ENCODE measurements at places on chromosomes 16 and 17.

DNA sequence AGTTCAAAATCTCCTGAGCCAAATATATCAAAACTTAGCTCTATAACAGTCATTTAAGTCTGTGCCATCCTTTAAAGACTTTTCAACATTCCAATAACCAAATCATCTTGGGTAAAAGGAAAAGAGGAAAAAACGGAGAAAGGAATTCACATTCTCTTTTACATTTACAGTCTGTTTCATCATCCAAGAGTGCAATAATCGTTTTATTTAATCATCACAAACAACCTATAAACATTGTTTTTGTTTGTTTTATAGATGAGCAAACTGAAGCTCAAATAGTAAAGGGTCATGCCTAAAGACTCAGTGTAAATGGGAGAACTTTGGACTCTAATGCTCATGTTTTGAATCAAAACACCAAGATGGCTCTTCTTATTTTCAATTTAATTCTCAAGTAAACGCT is 252.3 kb downstream of the TOX3 start:
- no peak for DNase-seq

- no peak for DNase-seq
These were observed 130.0 kb downstream of the CYB561 start for GRCh38 chr17:63316100-63316499.

- DNase-seq = no peak
These were observed 305.0 kb downstream of the SOX9 start for GRCh38 chr17:72425794-72426168.

DNA sequence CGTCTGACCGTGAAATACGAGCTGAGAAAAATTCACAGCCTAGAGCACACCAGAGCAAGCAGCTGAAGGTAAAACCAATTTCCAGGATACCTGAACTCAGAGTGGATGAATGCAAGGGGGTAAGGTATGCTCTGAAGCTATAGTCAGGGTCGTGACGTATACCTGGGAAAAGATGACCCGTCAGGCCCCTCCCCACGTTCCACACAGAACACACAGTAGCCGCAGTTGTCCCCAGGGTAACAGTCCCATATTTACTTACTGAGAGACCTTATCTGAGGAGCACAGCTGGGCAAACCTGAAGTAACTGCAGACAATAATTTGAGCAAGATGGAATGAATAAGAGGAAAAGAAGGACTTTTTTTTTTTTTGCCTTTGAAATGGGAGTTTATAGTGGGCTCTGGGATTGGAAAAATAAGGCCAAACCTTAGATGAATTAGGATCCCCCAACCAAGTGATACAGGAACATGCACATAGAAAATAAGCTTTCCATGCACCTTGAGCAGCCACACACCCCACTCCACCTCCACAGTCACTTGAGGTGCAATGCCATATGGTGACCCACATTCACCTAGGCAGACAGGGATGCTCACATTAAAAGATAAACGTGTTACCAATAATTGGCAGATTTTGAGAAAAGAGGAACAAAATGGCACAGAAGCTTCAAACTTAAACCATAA is 38.0 kb downstream of the ABCA6 start:
- DNase-seq = no peak

GRCh38 chr16:85285681-85286065 is 173.4 kb upstream of the CIBAR2 start:
- DNase-seq = no peak

DNA sequence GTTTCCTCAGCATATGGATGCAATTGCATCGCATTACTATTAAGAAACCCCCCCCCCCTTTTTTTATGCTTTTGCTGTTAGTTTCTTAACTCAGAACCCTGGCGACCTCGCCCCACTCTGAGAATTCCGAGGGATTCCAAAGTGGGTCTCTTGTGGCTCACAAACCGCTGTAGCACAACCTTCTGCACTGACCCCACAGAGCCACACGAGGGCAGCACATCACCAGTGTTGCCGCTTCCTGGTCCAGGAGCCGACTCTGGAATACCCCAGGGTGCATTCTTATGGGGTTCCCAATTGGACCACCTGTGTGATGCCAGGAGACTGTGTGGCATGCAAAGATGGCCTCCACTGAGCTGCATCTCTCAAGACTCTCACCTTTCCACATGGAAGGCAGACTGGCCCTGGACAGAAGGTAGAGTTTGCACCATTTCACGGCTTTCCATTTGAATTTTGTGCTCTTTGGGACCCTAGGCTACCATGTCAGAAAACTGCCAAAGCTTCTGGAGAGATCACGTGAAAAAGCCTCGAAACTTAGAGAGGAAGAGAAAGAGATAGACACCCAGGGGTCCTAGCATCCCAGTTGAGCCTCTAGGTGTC is 432.7 kb upstream of the ASIC2 start:
- no peak for DNase-seq

GRCh38 chr16:57184887-57185445 is 873 bp downstream of the PSME3IP1 start:
- no peak for DNase-seq

DNA sequence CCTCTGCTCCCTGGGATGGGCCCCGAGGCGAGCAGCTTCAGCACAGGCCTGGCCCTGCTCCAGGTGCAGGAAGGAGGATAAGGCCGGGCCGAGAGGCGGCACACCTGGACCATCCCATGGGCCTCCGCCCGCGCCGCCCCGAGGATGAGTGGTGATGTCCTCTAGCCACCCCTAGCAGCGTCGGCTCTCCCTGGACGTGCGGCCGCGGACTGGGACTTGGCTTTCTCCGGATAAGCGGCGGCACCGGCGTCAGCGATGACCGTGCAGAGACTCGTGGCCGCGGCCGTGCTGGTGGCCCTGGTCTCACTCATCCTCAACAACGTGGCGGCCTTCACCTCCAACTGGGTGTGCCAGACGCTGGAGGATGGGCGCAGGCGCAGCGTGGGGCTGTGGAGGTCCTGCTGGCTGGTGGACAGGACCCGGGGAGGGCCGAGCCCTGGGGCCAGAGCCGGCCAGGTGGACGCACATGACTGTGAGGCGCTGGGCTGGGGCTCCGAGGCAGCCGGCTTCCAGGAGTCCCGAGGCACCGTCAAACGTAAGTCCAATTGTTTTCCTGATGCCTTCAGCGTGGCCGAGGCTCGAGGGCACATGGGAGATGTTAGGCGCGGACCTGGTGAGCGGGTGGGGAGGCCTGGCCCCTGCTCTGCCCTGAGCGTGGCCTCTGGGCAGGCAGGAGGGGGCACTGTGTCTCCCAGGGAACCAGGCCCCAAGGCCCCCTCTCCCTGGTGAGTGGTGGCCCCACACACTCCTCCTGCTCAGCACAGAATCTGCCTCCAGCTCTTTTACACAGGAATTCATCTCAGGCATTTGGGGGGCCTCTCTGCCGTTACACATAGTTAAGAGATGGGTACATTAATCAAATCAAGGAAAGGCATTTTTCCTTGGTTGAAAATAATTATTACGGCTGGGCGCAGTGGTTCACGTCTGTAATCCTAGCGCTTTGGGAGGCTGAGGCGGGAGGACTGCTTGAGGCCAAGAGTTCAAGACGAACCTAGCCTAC is 855 bp downstream of the TMEM204 start:
- DNase-seq = no peak

GRCh38 chr17:79799538-79800324 is 2.9 kb upstream of the CBX8 start:
- DNase-seq = no peak

GRCh38 chr17:7655541-7655840 is 4.8 kb downstream of the ATP1B2 start:
- DNase-seq = no peak

- DNase-seq = no peak
These were observed 57.6 kb downstream of the PRMT7 start for GRCh38 chr16:68368301-68368888.

DNA sequence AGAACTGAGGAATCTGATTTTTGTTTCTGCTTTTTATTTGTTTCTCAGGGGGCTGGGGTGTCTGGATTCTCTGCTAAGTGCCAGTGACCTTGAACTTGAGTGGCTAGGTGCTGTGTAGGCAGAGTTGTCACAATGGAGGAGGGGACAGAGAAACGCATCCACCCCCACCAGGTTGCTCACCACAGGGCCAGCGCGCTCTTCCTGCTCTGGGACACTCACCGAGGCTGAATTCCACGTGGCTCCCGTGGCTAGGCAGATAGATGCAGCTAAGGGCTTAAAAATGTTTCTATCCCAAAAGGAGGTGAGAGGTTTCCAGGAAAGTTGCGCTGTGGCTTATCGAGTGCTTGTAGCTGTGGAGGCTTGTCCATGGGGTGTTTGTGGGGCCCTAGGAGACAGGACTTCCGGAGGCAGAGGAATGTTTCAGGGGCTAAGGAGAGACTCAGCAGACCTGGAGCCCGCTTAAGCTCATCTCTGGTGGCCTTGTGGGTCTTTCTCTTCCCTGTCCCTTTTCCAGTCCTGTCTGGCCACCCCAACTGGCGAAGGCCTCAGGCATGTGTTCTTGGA is 36.8 kb downstream of the ADCY7 start:
- DNase-seq = no peak

DNA sequence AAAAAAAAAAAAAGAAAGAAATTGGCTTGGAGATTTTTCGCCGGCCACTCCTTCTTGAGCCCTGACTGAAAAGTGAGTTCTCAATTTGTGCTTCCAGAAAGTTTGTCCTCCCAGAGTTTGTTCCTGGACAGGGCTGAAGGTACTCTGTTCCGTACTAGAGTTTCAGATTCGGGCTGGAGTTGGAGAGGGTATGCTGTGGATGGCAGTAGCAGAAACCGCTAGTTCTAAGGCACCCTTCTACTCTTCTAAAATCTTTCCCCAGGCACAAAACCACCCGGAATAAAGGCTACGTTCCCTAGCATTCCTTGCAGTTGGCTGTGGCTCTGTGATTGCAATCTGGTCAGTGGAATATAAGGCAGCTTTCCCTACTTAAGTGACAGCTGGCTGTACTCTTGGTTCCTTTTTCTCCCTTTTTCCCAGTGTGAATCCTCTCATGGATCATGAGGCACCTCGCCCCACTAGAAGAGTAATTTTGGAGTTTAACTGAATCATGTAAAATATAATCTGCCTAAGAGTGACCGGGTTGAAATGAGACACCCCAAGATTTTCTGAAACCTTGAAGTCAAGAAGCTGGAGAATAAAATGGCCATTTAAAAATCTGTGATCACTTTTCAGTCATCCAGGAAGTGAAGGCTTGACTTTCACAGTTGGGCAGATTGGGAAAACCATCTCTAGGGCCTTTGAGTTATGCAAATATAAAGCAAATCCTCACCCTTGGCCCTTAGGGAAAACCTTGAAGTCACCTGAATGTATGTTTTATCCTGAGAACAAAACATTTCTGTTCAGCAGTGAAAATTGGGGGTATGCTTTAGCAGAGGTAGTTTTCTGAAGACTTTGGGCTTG is 901 bp upstream of the HEATR6 start:
- no peak for DNase-seq

DNA sequence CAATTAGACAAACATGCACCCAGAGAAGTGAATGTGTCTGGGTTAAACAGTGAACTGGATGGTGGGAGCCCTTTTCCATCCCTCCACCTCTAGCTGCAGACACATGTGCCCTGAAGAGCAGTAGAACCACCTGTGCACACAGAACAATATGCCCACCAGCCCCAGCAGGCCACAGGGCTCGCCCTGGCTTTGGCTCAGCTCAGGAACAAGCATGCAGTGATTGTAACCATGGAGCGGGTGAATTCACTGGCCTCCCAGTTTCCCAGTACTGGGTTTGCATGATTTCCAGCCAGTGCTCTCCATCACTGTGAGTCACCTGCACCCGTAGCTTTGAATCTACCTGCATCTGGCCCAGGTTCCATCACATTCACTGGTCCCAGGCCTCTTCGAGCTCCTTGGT is 5.2 kb downstream of the GPR179 start:
- DNase-seq = no peak

- no peak for DNase-seq
These were observed 179.1 kb upstream of the CACNG5 start for GRCh38 chr17:66655861-66656260.

GRCh38 chr17:18246880-18247612 is 11.5 kb downstream of the FLII start:
- no peak for DNase-seq

DNA sequence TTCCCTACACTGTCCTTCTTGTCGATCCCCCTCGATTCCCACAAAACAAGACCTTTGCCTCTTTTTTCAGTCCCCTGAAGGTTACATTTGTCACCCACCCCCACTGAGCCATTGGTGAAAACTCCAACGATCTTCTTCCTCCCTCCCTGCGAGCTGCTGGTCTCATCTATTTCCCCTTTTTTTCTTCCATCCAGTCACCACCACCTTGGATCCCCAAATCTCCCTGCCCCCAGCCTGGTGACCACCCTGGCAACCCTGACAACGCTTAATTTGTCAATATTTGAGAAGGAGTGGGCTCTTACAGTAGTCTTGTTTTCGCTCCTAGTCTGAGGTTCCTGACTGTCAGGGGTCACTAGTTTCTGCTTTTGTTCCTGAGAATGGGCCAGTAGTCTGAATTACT is 62.9 kb downstream of the SMPD3 start:
- no peak for DNase-seq

DNA sequence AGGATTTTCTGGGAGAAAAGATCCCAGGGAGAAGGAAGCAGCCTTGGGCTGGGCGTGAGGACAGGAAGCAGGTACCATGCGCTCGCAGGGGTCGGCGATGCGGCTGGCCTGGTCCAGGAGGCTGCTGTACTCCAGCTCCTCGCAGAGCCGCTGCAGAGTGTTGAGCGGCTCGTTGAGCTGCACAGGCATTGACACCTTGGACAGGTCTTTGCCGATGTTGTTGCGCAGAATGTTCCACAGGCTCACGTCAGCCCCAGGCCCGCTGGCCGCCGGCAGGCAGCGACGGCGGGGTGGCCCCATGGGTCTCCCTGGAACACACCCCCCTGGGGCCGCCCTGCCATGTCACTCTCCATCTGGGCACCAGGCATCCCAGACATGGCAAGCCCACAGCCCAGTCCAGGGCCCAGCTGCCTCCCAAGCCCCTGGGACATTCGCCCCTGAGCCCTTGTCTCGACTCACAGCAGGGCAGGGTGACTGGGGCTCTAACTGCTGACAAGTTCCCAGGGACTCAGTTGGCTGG is 8.0 kb downstream of the OSBPL7 start:
- no peak for DNase-seq
